ENCODE measurements at places on chromosomes 6 and 20. TPM values are rescaled to one million over a fixed set of nuclear protein-coding genes. Genes with fewer than 3 reads are reported as not detected.

TMEM244 gene
- not detected for total RNA-seq

RIPOR3 gene
- total RNA-seq: not detected

REPS1 gene
- total RNA-seq: 103 TPM

DNA sequence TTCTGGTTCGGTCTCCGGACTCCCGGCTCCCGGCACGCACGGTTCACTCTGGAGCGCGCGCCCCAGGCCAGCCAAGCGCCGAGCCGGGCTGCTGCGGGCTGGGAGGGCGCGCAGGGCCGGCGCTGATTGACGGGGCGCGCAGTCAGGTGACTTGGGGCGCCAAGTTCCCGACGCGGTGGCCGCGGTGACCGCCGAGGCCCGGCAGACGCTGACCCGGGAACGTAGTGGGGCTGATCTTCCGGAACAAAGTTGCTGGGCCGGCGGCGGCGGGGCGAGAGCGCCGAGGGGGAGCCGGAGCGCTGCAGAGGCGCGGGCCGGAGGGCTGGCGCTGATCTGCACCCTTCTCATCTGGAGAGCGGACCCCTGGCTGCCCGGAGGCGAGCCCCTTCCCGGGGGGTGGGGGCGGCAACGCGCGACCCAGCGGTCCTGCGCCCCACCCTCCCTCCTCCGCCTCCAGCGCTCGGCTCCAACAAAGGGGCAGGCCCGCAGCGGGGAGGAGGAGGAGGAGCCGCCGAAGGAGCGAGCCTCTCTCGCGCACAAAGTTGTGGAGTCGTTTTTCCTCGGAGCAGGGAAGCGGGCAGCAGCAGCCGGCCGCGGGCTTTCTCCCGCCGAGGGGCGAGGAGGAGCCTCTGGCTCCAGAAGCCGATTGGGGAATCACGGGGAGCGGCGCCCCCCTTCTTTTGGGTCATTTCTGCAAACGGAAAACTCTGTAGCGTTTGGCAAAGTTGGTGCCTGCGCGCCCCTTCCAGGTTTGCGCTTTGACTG is at the start of gene UTRN:
UTRN (plus strand) TSS at position 553 of the 765 bp plus-strand sequence. CDS start 6,494 bp downstream, outside the sequence.
- peak within 1 kb of the TSS; percentile 38 for H3K27ac ChIP-seq
- H3K27me3 ChIP-seq: peaks cover 7% of the 10 kb centered on the region
- H3K4me3 ChIP-seq: peak within 1 kb of the TSS; percentile 98
- H3K36me3 ChIP-seq: peaks cover 4% of the 10 kb centered on the region
- H3K4me1 ChIP-seq: peaks cover 5% of the 10 kb centered on the region

OPRL1 gene
- 2.9 TPM for total RNA-seq

GRCh38 chr6:168602576-168602975 is 161.6 kb downstream of the SMOC2 start:
- DNase-seq: no peak
- peak overlapping the region; percentile 97 for H3K27ac ChIP-seq
- no peaks in the 10 kb centered on the region for H3K36me3 ChIP-seq
- peak overlapping the region; percentile 42 for H3K4me3 ChIP-seq
- peaks cover 31% of the 10 kb centered on the region for H3K4me1 ChIP-seq

DNA sequence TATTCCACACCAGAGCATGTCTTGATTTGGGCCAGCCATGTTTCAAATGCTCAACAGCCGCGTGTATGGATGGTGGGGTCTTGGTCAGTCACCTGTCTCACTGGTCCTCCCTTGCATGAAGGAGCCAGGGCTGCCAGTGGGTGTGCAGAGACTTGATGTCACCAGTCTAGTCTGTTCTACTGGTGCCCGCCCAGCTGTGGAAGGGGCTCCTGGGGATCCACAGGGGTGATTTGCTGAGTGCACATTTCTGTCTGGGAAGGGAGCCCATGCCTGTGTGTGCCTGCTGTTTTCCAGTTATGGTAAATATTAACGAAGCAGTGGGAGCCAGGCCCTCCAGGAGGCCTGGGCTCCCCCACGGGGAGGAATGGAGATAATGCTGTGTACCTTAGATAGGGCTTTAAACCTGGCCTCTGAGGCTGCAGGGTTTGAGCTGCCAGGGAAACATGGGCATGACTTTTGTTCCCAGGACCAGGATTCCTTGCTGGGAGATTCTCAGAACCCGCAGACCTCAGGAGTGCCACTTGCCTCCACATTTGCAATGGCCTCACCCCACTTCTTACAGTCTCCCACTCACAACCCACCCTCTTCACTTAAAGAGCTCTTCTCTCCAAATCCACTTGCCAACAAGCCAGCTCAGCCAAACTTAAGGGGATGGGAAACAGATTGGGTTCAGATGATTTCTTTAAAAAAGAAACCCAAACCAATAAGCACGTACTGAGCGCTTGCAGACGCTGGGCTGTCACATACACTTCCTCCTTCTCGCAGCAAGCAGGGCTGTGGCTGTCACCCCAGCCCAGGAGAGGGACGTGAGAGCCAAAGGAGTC is 54.1 kb downstream of the VEGFA start:
- DNase-seq: no peak
- H3K4me3 ChIP-seq: no peak overlapping the region
- H3K4me1 ChIP-seq: peaks cover 6% of the 10 kb centered on the region
